Activated T-cell treated with anti-CD3 and anti-CD28 coated beads for 48 hours (primary cell): ENCODE measurements at places on chromosomes 7 and 10.

- no peak for DNase-seq
These were observed 15.4 kb upstream of the BTBD16 start for GRCh38 chr10:122255509-122256301.

DNA sequence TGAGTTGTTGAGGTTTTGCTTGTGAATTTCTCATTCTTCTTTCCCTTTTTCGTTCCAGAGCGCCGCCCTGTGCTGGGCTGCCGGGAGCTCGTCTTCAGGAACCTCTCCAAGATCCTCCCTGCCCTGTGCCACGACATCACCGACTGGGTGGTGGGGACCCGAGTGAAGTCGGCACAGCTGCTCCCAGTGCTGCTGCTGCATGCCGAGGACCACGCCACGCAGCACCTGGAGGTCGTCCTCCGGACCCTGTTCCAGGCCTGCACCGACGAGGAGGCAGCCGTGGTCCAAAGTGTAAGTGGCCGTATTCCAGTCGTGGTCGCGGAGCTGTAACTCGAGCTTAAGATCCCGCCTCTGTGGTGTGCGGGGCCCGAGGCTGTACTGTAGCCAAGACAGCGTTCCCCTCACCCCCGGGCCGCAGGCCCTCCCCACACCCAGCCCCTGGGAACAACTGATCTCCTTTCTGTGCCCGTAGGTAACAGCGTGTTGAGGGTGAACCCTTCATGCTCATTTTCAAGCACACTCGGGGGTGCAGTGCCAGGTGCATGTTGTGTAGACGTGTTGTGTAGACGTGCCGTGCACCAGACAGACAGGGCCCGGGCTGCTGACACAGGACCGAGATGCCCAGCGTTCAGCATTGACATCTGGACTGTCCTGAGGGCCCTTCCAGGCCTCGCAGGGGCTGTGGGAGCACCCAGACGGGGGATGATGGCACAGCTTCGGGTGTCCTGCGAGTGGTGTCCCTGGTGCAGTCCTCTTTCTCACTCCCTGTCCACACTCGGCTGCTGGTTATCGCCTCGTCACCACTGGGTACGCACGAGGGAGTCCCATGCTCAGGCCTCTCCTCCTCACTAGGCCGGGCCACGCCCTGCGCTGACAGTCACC lies 27.7 kb upstream of the PRKAR1B start:
- DNase-seq: no peak

GRCh38 chr10:57675125-57675524 lies 592.6 kb downstream of the IPMK start:
- DNase-seq: no peak

DNA sequence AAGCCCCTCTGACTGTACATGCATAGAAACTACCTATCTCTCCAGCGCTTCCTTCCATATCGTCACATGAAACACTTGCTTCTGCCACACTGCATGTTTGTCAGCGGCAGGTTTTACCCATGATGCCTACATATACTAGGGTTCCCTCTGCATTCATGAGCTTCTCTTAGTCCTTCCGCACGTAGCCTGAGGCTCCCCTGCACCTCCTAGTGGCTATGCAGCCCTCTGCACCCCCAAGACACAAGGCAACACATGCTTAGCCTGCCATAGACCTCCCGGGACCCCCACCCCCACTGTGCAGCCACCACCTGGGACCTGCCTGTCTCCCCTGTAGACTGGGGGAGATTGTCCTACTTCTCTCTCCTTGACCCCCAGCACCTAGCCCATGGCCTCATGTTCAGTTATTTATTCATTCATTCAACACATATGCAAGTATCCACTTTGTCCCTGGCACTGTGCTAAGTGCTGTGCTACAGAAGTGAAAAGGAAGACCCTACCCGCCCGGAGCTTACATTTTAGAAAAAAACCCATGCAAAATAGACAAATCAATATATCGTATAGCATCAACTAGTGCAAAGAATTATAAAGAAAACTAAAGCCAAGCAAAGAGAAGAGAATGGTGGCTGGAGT lies 23.5 kb downstream of the TMEM273 start:
- DNase-seq: peak; percentile 37

DNA sequence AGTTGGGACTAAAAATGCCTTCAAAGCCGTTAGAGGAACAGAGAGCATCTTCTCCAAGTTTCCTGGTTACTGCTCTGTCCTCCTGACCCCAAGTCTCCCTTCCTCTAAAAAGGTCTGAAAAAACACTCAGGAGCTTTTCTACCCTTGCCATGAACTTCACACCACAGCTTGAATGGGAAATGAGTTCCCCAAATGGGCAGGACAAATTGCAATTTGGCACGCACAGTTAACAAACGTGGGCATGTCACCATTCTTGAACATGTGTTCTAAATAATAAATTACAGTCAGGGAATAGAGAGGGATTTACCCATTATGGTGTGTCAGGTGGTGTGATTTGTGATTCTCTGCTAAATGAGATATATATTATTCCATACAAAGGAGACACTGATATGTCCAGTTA lies 91.2 kb upstream of the WNT16 start:
- no peak for DNase-seq

DNA sequence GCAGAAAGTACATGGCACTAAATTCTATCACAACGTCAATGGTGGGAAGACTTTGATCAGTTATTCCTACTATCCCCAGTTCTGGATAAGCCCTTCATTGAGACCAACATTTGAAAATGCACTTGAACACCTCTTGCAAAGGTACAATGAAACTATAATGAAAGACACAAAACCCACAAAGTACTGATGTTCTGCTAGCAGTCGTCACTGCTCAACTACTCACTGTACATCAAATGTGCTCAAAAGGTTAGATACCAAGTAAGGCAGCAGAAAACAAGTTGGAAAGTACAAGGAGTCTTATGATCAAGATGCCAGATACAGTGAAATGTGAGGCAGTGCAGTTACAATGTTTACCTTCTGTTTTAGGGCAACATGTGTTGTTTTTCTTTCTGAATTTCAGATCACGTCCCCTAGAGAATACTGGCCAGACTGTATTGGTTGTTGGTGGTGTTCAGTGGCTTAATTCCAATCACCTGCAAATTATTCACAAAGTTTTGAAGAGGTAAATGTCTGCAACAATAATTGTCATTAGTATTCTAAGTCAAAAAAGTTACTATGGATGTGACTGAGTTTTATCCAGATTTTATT lies 62.4 kb upstream of the WNT16 start:
- no peak for DNase-seq

DNA sequence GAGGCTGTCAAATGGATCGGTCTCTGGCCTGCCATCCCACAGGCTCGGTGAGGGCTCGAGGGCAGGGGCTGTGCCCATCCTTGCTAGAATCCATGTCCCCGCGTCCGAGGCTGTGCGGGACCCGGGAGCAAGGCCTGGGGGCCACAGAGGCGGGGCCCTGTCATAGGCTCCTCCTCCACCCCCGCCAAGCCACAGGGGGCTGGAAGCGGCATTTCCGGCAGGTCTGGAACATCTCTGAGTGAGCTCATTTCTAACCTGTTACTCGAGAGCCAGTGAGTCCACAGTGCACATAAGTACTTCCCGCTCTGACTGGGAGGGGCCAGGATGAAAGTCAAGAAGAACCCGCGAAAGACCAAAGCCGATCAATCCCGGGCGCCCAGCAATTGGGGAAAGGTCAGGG lies 57.6 kb downstream of the NKX6-2 start:
- DNase-seq: no peak

GRCh38 chr10:98405422-98405821 lies 9.6 kb downstream of the PYROXD2 start:
- no peak for DNase-seq

DNA sequence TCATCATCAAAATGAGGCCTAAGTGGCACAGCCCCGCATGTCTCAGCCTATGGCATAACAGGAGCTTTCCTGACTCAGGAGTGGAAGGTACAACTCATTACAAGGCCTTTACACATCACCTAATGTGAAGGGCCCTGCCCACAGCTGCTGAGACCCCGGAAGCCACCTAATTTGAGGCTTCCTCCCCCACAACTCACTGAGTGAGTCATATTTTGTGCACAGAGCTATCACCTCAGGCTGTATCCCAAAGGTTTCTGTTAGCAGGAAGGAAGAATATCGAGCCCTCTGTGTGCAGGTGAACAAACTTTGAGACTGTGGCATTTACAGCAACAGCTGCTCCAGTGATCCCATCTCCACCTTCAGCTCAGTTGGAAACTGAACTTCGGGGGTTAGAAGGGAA lies 20.6 kb downstream of the HTR5A start:
- DNase-seq: peak; percentile 31

- DNase-seq: no peak
These were observed 10.9 kb downstream of the PPA1 start for GRCh38 chr10:70222340-70222794.

GRCh38 chr7:24050991-24051560 lies 232.9 kb upstream of the NPY start:
- no peak for DNase-seq
